ENCODE measurements at places on chromosomes 12 and 14. TPM values are rescaled to one million over a fixed set of nuclear protein-coding genes. Genes with fewer than 3 reads are reported as not detected.

- DNase-seq, result no peak
These were observed 8.5 kb upstream of the SCARB1 start for GRCh38 chr12:124872068-124872719.

DNA sequence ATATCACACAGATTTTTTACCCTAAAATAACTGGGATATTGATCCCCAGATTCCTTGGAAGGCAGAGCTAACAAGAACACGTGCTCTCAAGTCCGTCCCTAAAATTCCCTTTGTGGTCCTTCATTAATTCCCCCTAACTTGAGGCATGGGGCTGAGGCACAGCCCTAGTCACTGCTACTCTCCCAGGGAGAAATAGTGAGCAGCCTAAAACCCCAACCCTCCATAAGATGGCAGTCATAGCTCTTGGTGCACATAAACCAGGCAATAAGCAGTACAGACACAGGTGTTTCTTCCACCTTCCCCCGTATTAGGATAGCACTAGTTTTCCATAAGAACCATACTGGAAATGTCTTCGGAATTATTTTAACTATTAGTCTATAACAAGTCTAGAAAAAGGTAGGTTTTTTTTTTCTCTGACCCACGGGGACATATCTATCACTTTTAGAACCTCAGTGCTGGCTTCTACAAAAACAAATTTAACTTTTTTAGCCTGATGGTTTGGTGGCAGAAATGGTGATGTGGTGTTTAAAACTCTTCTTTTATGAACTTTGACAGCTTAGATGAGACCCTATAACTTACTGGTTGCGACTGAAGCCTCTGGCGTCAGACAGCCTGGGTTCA is 3.1 kb upstream of the ARHGEF40 start:
- DNase-seq, result no peak

DNA sequence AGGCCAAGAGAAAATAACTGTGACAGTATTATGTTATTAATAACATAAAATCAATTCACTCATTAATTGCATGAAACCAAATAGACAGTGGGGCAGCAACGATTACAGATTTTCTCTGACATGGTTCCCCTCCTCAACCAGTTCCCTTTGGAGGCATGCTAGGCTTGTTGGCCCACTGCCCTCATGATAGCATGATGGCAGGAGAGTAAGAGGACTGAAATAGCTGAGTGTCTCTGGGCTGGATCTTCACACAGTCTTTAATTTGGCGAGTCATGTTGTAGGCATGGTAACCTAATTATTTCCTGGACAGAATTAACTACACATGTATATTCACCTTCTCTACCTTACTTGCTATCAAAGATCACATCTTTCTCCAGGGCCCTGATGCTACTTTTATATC is 266.2 kb upstream of the PELI2 start:
- DNase-seq, result no peak

DNA sequence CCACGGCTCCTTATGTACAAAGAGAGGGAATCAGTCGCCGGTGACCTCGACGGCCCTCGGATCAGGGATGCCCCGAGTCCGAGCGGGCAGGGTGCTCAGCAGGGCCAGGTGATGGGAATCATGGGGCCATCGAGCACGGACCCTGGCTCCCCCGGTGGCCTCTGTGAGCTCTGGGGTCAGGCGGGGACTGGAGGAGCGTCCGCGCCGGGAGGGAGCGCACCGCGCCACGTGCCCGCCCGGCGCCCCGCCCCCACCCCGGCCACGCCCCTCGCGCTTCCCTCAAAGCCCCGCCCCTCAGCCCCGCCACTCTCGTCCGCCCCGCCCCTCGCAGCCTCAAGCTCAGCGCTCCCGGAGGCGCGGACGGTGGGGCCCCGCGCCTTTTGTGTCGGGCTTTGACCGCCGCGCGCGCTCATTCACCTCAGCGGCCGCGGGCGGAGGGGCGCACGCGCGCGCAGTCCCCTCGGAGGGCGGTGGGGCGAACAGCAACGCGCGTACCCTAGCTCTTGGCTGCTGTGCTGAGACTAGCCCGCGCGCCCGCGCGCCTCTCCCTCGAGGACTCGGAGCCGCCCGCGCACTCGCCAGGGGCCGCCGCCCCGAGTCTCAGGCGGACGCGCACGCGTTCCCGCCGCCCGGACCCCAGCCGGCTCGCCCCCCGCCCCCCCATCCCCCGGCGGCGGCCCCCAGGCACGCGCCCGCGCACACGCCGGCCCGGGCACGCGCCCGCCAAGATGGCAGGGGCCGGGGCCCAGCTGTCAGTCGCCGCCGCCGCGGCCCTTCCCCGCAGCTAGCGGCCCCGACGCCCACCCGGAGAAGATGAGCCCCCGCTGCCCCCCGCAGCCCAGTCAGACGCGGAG is 93.9 kb upstream of the EVL start:
- peak; percentile 74 for DNase-seq

GRCh38 chr12:27915021-27915420 is 57.5 kb downstream of the PTHLH start:
- no peak for DNase-seq

DNA sequence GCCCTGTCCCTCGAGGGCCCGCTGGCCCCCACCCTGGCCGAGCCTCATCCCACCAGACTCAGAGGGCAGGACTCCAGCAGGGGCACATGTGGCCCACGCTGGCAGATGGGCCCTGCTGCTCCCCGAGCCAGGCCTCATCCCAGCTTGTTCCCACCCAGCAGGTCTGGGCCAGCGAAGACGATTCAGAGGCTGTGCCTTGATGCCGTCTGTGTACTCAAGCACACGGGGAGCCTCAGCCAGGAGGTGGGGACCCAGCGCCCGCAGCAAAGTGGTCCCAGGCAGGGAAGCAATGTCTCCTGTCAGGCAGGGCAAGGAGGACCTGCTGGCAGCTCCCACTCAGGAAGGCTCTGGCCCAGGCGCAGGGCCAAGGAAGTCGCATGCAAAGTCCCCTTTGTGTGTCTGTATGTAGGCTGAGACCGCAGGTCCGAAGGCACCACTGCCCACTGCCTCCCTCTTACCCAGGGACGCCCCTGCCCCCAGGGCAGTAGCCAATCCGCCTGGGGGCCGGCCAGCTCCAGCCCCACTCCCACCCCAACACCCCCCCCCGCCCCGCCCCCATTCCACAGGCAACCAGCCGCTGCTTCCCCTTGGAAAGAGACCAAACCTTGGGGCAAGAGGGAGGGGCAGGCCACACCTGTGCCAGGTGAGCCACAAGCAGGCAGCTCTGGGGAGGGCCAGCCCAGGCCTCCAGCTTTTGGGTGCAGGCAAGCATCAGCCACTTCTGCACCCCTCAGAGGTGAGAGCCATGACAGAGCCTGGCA is 9.4 kb downstream of the DEGS2 start:
- no peak for DNase-seq

DNA sequence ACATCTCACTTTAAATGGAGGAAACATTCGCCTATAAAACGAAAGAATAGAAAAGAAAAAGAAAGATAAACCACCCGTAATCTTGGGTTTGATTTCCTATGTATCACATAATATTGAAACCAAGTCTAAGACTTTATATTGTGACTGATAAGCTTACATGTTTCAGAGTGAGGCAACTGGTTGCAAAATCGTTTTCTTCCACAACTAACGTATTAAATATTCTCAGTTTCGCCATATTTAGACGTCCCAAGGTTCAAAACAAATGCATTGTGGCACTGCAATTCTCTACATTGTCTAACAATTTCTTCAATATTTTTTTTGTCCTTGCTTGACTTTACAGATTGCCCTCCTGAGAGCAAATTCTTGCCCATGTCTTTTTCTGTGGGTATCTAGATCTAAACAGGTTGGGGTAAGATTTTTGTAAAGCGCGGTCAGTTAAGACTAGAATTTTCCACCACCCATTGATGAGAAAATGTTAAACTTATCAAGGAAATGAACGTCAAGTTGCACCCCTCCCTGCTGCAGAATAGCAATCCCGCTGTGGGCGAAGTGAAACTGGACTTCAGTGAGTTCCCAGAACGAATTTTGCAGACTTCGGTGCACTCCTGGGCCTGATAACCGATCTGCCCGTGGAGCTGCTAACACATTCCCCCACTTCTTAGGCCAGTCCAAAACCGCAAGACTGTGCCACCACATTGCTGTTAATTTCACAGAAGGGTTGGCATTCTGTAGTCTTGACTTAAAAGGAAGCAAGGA is 2.7 kb downstream of the TBX3 start:
- no peak for DNase-seq

DNA sequence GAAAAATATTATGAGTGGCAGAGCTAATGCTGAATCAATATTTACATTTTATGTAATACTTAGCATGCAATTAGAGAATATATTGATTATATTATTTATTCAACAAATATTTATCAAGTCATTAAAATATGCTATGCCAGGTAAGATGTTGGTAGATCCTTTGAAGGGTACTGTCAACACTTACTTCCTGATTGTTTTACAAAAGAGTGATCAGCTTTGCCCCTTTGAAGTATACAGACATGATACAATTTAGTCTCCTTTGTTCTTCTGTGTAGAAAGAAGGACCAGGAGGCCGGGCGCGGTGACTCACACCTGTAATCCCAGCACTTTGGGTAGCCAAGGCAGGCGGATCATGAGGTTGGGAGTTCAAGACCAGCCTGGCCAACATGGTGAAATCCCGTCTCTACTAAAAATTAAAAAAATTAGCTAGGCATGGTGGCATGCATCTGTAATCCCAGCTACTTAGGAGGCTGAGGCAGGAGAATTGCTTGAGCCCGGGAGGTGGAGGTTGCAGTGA is 73.9 kb upstream of the IFNG-AS1 start:
- no peak for DNase-seq

DNA sequence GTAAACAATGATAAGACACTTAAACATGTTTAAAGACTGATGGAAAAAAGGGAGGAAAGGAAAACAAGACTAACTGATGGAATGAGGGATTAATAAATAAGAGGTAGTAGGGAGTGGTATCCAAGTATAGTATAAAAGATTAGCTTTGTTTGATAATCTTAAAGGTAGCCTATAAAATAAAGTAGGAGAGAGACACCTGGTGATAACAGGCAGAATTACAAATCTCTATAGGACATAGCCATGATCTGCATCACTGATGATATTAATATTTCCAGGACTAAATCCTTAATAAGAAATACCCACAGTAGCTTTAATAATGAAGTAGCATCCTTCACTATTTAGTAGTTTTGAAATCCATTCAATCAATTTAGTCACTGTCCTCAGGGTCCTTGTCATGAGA is 30.4 kb downstream of the DLGAP5 start:
- no peak for DNase-seq

DNA sequence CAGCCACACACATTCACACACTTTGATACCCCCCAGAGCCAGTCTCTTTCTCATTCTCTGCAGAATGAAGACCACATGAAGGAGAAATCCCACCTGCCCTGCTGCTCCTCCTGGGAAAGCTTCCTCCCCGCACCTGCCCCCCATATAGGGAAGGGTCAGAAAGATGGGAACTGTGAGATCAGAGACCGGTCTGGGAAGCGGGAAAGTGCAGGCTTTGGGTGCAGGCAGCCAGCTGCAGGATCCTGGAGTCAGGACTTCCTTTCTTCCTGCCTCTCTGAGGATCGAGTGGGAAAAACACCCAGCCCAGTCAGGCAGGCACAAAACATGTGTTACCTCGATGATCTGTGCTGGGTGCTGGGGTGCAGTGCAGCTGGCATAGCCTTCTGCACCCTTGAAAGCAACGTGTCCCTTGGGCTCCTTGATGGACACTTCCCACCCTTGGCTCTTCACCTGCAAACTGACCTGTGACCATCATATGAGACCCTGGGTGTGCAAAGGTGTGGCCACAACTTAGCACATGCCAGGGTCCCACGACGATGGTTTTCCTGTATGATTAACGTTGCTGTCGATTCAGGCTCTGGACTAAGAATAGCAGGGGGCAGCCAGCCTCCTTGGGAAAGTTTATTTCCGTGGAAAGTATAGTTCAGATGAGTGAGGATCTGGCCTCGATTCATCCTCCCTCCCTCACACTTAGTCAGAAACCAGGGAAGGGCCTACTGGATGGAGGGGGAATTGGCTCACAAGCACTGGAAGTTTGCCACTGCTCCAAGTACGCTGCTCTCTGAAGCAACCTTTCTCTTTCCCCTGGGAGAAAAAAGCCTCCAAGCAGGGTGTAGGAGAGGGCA is 105.4 kb upstream of the MED13L start:
- peak; percentile 66 for DNase-seq

- no peak for DNase-seq
These were observed 6.4 kb downstream of the TTC6 start for GRCh38 chr14:37601865-37602264.

DNA sequence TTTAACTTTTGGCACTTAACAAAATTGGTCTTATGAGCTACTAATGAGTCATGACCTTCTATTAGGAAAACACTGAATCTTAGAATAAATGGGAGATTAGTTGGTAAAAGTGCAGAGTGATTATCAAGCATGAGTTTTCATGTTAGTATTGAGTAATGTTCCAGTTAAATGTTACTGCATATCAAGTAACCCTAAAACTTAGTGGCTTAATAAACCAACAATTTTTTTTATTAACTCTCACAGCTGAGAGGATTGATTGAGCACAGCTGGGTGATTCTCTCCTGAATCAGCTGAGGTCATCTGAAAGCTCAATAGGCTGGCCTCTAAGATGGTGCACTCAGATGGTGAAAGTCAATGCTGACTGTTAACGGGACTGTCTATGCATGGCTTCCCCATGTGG is 248.6 kb downstream of the BCL11B start:
- no peak for DNase-seq

DNA sequence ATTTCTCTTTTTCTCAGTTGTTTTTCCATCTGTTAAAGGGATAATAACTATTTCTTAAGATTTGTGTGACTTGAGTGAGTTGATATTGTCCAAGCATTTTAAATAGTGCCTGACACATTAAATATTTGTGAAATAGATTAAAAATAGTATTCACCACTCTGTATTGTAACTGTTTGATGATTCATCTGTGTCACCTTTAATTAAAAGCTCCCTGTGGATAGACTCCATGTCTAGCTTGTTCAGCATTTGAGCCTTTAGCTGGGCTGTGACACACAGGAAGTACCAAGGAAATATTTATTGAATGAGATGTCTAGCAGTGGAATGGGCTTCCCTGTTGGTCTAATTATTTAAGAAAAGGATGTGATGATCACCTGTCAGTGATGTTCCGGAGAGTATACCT is 1.8 kb upstream of the GLIPR1L2 start:
- no peak for DNase-seq

- no peak for DNase-seq
These were observed 50.9 kb downstream of the ZFP36L1 start for GRCh38 chr14:68741839-68742470.

- DNase-seq, result no peak
These were observed 7.7 kb downstream of the GATC start for GRCh38 chr12:120453977-120454376.

GRCh38 chr14:94548999-94549985 is 11.9 kb upstream of the SERPINA4 start:
- DNase-seq, result peak; percentile 63

GRCh38 chr14:59154373-59154772 is 34.1 kb upstream of the DAAM1 start:
- no peak for DNase-seq

GRCh38 chr12:72146495-72146894 is 125.7 kb upstream of the TRHDE start:
- no peak for DNase-seq

GRCh38 chr12:131591136-131591535 is 119.8 kb upstream of the SFSWAP start:
- no peak for DNase-seq

Gene SLC15A4
- total RNA-seq, result 51.6 TPM

Gene TPPP2
- total RNA-seq, result not detected

Gene DHH
- not detected for total RNA-seq

Gene PLCZ1
- not detected for total RNA-seq

Gene TSPAN19
- total RNA-seq, result not detected

Gene HRK
- not detected for total RNA-seq

Gene HSPA2
- 15.0 TPM for total RNA-seq

Gene LRTM2
- not detected for total RNA-seq

Measured in SJSA1 (cell line).